ENCODE measurements at places on chromosomes 3 and 15.

DNA sequence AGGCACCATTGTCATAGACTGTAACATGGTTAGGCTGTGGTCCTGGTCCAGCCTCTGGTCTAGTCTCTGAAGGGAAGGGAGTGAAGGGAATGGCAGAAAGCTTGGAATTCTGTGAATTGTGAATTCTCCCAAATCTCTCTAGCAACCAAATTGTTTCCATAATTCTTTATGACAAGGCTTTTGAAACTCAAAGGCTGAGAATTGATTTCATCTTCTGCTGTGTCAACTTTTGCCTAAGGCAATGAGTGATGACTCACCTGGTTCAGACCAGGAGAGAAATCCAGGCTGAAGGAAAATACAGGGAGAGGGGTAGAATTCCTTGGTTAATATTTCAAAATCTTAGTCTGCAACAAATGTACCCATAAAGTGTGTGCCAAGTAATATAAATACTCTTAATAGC, 82.6 kb upstream of the ADPGK start:
- no peak for DNase-seq

DNA sequence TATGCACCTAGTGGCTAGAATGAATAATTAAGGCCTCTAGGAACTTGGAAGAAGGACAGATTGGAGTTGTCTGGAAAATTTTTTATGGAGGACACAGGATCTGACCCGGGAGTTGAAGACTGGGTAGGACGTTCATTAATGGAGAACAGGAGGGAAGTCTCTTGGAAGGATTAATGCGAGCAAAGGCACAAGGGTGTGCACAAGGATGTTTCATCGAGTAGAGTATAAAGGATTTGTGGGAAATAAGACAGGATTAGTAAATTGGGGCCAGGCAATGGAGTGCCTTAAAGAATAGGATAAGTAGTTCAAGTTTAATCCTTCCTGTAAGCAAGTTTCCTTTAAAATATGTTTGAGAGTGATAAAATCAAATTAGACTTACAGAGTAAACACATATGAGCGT, 14.6 kb downstream of the LMOD3 start:
- DNase-seq = no peak

- no peak for DNase-seq
These were observed 606.4 kb upstream of the GRM7 start for GRCh38 chr3:6254490-6254889.

GRCh38 chr3:16330351-16330750, 65.3 kb downstream of the OXNAD1 start:
- no peak for DNase-seq

- DNase-seq = no peak
These were observed 68.3 kb upstream of the GLCE start for GRCh38 chr15:69092159-69092558.

DNA sequence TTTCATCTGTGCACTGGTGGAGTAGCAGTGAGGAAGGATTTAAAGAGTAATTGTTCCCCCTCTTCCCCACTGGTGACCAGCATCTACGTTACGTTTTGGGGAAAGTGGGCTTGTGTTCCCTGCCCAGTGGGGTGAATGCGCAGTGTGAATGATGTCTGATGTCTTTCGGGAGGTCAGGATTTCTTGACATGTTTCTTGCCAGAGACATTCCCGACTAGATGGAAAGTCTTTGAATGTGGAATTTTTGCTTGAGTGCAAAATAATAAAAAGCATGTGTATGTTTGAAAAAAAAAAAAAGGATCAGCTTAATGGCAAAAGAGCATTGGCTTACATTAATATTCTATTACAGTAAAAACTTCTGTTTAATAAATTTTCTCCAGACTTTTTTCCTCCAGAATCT, 632.2 kb downstream of the FOXP1 start:
- DNase-seq = no peak

DNA sequence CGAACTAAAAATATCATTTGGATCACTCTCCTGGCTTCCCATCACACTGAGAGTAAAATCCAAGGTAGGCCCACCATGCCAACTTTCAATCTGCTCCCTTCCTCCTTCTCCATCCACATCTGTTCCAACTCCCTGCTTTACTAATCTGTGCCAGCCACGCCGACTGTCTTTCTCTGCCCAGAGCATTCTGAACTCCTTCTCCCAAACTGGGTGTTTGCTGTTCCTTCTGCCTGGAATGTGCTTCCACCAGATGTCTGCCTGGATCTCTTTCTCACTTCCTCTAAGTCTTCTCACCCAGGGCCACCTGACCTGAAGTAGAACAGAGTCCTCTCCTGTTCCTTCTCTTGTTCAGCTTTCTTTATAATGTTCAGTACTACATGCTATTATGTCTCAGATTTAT, 5.6 kb upstream of the ARL8B start:
- no peak for DNase-seq

GRCh38 chr3:112005091-112005672, 6.5 kb downstream of the TAGLN3 start:
- DNase-seq = no peak

DNA sequence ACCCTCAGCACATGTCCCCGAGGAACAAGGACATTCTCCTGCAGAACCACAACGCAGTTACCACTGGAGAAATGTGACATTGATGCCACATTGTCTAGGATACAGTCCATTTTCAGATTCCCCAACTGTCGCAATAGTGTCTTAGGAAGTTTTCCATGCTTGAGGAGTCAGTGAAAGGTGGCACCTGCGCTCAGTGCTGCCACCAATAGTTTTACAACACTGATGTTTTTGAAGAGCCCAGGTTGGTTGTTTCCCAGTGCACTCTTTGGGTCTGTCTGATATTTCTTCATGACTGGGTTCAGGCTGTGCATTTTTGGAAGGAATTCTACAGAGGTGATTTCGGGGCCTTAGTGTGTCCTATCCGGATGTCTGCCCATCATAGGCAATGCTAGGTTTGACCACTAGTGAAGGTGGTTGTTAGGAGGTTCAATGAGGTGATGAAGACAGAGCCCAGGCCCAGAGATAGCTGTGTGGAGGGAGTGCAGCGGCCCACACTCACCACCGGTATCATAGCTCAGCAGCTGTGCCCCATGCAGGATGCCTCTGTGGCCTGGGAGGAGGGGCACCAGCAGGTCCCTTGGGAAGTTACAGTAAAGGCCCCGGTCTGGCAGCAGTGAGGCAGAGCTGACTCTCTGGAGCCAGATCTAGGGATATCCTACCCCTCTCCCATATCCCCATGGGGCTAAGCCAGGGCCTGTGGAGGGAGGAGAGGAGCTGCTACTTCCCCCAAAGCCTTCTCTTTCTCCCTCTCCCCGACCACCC, 96.6 kb downstream of the DNAJB8 start:
- DNase-seq = no peak

Data from stimulated activated CD4-positive, alpha-beta T cell treated with anti-CD3 and anti-CD28 coated beads, Interleukin-15, amount 100 ng/mL, for 1 hour (primary cell).